ENCODE measurements at places on chromosomes 3 and 15.
A peak's percentile ranks its signal among the peaks of the same experiment; 100 is the strongest.

- DNase-seq = no peak
These were observed 317 bp downstream of the ROBO2 start for GRCh38 chr3:77040216-77040615.

DNA sequence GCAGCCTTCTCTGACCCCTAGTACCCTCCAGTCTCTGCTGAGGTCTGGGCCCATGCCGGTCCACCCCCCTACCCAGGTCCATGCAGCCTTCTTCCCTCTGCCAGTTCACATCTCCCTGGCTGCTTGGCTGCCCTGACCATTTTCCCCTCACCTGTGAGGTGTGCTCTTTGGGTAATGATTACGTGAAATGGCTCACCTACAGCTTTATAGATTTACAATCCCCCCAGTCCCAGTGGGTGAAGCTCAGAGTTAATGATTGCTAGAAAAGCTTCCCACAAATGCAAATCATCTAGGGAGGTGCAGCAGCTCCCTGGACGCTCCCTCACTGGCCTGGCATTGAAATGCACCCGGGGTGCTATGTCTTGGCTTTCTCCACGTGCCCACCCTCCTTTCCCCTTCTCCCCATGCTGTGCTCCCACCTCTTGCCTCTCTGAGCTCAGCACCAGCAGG is 18.7 kb downstream of the PAQR5 start:
- no peak for DNase-seq

- DNase-seq = no peak
These were observed 45.6 kb upstream of the NMD3 start for GRCh38 chr3:161175506-161175905.

DNA sequence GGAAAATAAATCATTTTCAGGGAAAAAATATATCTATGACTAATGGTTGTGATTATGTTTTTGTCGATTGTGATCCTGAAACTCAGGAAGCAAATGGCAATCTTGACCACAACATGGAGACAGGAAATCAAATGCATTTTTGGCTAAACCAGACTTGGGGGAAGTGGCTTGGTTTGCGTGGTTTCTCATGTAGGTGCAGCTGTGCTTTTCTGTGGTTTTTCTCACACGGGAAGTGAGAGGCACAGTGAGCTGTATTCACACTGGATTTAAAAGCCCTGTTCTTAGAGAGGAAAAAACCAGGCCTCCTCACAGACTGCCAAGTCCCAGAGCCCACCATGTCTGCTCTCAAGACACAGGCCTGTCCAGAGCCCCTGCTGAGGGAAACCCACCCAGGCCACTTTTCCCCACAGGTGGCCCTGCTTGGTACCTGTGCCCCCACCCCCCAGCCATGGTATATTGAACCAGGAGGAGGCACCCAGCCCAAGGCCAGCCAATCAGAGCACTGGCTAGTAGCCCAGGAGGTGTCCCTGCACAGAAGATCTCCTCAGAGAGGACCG is 46.1 kb downstream of the BTD start:
- peak; percentile 97 for DNase-seq

GRCh38 chr3:52831500-52832301 is 1.2 kb upstream of the ITIH4 start:
- DNase-seq = peak; percentile 89

DNA sequence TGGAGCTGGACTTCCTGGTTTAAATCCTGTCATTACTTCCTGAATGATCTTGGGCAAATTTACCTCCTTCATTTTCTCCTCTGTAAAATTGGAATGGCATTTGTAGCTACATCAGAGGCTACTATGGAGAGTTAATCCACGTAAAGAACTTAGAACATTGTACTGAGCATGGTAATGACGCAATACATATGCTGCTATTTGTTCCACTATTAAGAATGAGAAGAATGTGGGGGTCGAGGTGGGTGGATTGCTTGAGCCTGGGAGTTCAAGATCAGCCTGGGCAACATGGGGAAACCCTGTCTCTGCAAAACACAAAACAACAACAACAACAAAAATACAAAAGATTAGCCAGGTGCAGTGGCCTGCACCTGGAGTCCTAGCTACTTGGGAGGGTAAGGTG is 250.6 kb downstream of the RYR3 start:
- no peak for DNase-seq

DNA sequence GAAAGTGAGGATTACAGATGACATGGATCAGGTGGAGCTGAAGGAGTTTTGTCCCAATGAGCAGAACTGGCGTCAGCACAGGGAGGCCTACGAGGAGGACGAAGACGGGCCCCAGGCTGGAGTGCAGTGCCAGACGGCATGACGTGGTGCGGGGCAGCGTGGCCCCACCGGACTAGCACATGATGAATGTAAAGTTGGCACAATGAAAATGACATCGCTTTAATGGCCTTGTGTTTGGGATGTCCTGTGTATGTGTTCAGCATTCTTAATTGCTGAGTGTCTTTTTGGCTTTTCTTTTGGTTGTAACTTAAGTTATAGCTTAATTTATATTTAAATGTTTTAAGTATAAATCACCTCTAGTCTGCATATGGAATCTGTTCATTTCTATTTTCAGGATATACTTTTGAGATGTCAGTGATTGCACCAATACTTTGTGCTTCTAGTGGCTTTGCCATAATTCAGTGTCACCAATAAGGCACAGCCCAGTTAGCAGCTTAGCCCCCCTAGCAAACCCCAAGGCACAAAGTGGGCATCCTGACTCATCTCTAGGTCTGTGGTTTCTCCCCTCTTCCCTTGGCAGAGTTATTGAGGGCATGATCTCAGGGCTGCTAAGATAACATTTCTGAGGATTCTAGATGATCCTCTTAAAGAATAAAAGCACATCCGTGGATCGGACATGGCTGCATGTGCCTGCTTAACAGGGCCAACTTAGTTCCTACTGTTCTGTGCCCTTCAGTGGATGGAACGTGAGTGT is 16.1 kb downstream of the DNAJA4 start:
- DNase-seq = peak; percentile 57

- DNase-seq = no peak
These were observed 5.3 kb downstream of the DPP8 start for GRCh38 chr15:65512189-65512588.

DNA sequence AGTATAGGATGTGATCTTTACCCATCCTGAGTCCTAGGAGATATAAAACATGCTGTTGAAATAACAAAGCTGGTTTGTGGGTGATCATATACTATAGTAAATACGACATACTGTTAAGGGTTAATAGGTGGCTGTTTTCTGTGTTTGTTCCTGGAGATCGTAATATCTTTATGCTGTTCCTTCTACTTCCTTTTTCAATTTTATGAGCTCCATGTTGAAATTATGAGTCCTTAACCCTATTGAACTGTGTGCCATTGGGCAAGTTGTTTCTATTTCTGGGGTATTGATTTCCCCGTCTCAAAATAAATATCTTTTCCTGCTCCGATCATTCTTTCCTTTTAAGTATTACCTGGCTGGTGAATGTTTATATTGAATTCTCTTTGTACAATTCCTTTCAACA is 115.1 kb downstream of the LPP start:
- no peak for DNase-seq

GRCh38 chr3:168219530-168219929 is 123.8 kb upstream of the GOLIM4 start:
- no peak for DNase-seq

DNA sequence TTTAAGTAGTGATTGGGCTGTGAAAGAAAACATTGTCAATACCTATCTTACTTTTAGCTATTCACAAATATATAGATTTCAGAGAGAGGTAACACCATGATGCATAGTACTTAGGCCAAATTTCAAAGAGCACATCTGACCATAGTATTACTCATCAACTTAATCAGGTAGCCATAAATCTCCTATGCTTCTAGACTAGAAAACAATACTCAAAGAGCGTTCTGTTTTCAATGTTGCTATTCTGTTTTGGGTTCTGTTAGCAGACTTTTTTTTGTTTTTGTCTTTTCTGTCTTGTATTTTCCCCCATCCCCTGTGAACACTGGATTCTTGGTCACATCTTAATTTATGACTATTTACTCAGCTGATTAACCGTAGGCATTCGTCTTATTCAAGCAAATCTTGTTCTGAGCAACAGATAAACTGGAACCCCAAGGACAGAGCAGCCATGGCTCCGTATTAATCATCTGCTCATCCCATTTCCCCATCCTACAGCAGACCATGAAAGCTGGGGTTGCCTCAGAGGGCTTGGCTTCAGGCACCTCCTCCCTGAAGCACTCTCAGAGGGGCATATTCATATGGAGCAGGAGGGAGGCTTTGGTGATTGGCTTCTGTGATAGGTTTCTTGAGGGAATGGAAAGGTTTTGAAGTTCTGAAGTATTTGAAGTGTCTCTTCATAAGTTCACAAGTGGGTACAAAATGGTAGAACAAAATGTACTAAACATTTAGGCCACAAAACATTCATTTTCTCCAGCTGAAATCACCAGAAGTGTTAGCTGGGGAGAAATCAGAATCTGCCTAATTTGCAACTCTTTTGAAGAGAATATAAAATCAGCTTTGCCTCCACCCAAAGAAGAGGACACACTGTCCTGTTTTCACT is 105.3 kb downstream of the TNIK start:
- no peak for DNase-seq

DNA sequence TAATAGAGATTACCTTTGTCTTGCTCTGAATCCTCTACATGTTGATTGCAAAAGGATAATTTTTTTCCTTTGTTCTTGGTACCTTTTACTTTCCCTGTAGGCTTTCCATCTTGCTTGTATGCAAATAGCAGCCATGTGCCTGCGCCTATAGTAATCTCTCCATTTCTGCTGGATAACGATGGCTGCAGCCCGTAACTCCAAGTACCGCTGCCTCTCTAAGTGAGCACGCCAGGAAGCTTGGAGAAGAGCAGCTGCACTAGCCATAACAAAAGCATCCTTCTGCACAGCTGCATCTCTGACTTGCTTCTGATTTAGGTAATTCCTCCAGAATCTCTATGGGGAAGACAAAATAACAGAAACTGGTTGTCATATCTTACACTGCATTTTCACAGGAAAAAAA is 89.3 kb downstream of the NR2E3 start:
- DNase-seq = no peak

DNA sequence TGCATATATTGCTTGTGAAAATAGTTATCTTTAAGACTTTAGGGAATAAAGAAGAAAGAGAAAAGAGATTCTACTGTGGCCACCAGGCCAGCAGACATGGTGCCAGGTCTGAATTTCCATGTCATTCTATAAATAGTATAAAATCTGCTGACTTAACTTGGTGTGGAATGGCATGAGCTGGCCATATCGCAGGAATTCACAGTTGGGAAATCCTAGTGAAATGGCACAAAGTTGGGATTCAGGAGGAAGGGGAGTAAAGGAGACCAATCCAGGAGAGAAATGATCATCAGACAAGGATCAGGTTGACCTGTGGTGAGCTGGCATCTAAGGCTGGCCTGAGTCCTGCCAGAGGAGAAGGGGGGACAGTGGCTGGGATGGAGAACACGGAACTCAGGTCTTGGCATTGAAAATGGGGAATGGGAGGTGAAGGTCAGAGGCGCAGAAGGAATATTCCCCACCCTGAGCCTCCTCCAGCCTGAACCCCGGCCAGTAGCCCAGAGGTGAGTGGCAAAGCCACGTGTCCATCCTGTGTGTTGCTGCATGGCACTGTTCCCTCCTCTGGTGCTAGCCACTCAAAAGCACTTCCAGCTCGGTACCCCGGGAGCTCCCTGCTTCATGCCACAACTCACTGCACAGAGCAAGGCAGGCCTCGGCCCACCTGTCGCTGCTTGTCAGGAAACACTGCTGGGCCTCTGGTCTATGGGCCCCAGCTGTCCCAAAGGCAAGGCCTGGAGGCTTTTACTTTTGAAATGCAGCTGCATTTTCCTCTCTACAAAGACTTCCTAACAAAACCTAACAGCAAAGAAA is 51.4 kb downstream of the SSUH2 start:
- peak; percentile 56 for DNase-seq

DNA sequence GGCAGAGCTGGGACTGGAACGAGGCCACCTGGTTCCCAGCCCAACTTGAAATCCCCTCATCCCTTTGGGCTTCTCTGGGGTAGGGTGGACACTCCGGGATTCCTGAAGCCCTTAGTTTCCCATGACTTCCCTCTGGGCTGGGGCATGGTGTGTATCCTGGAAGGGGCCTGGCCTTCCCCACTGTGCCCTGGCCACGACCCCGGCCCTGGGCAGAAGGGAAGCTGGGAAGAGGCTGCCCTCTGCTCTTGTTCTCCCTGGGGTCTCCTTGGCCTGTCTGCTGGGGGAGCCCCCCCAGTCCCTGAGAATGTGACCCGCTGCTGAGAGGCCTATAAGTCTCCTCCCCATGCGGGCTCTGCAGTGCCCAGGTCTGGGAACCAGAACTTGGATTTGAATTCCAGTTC is 104.9 kb downstream of the LINGO1 start:
- peak; percentile 22 for DNase-seq

- peak; percentile 77 for DNase-seq
These were observed 349.9 kb upstream of the TGFBR2 start for GRCh38 chr3:30256474-30256873.

- no peak for DNase-seq
These were observed 2.9 kb downstream of the HACD3 start for GRCh38 chr15:65533057-65533756.

DNA sequence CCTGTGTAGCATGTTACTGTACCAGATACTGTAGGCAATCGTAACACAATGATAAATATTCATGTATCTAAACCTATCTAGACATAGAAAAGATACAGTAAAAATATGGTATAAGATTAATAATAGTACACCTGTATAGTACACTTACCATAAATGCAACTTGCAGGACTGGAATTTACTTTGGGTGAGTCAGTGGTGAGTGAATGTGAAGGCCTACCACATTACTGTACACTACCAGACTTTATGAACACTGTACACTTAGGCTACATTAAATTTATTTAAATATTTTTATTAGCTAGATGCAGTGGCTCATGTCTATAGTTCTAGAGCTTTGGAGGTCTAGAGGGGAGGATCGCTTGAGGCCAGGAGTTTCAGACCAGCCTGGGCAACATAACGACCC is 186.6 kb upstream of the ROPN1 start:
- no peak for DNase-seq

GRCh38 chr15:73794443-73795133 is 41.4 kb upstream of the INSYN1 start:
- DNase-seq = peak; percentile 30

- DNase-seq = no peak
These were observed 72.6 kb downstream of the CHST2 start for GRCh38 chr3:143192193-143192592.

GRCh38 chr3:63240381-63240902 is 37.7 kb upstream of the SYNPR start:
- DNase-seq = no peak

DNA sequence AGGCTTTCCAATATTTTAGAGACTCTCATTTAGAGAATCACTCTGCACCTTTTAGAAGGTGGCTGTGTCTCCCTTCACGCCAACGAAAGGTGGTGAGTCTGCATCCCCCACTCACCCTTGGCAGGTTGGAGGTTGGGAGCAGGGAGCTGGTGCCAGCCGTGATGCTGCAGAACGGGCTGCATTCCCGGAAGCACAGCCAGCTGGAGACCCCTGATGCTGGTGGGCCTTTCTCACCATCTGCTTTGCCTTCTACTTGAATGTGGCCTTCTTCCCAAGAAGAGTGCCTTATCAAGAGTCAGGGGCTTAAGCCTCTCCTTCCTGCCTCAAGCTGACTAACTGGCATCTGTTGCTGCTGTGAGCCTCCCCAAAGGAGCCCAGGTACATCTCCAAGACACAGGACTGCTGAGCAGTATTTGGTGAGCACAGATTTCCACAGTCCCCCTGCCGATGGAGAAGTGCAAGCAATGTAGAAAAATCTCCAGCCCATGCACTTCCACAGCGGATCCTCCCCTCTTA is 17.7 kb upstream of the HEG1 start:
- no peak for DNase-seq
